Central memory CD4-positive, alpha-beta T cell (primary cell): ENCODE measurements at places on chromosomes 5 and 9.

- DNase-seq: no peak
Observed at GRCh38 chr9:100455470-100455869, 17.5 kb upstream of the TMEFF1 start.

DNA sequence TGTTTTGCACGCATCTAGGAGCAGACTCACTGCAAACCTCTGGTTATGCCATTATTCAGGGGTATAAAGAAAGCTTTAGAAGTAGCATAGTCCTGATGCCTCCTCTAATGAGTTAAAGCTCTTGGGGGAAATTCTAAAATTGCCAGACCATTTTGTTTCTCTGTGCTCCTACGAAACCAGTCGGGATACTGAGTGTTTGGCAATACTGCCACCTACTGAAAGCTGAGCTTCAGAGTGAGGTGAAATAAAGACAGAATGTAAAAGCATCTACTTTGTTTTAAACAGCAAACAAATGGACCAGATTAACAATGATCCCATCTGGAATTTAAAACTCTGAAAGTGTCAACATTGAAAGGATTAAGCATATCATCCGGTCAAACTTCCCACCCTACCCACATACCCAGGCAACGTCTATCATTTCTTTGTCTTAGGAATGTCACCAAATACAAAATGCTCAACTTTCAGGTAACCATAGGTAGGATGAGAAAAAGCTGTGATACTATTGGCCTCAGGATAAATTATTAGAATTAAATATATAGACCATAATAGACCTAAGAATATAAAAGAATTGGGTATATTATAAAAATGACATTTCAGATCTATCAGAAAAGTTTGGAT lies 77.8 kb upstream of the SHISAL2B start:
- DNase-seq: no peak

- no peak for DNase-seq
Observed at GRCh38 chr5:107092695-107093094, 578.0 kb downstream of the EFNA5 start.

- no peak for DNase-seq
Observed at GRCh38 chr5:177600508-177601018, 631 bp downstream of the B4GALT7 start.

GRCh38 chr9:84600739-84601138 lies 68.8 kb upstream of the NTRK2 start:
- no peak for DNase-seq
